NCI-H2029 treated with DMSO at 0.1 percent for 48 hours (cell line): ENCODE measurements at places on chromosomes 1 and 21.

DNA sequence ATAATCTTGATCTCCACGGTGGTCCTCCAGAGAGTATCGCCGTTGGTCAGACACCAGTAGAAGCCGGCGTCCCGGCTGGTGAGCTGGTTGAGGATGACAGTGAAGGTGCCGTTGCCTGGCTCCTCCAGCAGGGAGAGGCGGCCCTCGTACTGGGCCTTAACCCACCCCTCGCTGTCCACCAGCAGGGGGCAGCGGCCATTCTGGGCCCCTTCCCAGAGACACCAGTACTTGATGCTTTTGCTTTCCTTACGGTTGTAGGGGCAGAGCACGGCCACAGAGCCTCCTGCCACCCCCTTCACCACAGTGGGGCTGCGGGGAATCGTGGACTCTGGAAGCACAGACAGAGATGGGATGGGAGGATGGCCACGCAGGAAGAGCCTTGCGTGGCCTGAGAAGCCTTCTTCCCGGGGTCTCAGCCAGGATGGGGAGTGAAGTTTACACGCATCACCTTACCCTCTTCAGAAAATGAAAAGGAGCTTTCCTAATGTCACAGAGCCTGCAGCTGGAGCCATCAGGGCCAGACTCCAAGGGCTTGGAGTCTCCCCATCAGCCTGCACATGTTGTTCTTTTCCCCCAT is 10.7 kb downstream of the PIGR start:
- no peak for DNase-seq

DNA sequence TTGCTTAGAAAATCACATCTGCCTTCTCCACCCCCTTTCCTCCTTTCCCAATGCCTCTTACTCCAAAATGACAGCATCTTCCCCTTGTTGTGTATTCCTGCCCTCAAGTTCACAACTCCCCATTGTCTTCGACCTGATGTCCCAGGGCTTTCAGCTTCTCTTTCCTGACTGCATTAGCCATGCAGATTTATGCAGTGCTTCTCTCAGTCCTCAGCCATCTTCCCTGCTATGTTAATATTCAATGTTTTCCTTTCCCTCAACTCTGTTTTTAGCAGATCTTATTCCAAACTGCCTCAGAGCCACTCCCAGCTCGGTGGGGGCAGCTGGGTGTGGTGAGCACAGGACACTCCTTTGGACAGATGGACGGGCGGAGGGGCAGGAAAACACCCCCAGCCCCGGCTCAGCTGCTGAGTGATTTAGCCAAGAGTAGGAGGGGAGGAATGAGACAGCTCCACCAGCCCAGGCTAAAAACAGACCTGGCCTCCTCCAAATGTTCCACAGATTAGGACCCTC is 71.0 kb downstream of the CD2 start:
- DNase-seq = peak; percentile 53

DNA sequence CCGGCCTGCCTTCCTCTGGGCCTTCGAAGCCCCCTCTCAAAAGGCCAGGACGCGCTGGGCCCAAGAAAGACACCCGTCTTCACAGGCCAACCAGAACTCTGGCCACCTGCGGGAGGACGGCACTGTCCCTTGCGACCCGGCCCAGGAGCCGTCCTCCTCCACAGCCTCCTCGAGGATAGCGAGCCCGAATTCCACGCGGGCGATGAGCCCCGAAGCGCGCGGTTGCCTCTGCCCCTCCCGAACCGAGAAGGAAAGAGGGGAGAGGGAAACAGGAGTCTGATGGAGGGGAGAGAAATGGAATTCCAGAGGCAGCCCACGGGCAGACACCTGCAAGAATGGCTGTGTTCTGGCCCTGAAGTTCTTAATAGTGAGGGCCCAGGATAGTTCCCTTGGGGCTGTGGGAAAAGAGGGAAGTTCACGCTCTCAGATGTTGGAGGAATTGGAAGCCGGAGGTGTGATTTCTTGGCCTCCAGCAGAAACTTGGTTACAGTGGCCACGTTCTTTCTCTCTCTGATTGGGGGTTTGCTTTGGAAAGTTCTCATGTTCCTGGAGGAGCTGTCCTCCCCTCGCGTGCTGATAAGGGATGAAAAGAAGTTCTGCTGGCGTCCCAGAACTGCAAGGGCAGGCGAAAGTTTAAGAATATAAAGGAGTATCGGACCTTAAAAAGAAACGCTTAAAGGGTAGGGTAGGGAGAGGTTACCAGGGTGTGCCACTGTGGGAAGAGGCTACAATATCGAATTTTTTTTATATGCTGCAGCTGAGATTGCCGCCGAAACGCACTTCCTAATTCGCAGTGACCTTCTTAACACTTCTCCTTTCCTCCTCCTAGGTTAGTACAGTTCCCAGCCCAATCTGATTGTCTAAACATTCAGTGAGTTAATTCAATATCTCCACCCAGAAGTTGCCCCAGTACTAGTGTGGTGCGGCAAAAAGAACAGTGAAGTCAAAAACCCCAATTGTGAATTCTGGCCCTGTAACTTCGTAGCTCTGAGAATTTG is 5.8 kb upstream of the SLC44A5 start:
- DNase-seq = no peak

DNA sequence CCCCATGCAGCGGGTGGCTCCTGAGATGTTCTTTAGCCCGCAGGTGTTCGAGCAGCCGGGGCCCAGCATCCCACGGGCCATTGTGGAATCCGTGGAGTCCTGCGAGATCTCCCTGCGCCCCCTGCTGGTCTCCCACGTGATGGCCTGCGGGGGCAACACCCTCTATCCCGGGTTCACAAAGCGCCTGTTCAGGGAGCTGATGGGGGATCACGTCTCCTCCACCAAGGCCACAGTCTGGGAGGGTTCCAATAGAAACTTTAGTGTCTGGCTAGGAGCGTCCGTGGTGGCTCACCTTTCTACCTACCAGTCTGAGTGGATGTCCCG is 71.0 kb downstream of the ACTL8 start:
- DNase-seq = no peak

- DNase-seq = no peak
Measured at GRCh38 chr1:96478228-96478627, 243.4 kb upstream of the PTBP2 start.

GRCh38 chr1:30371888-30372791 is 351.2 kb downstream of the MATN1 start:
- no peak for DNase-seq

DNA sequence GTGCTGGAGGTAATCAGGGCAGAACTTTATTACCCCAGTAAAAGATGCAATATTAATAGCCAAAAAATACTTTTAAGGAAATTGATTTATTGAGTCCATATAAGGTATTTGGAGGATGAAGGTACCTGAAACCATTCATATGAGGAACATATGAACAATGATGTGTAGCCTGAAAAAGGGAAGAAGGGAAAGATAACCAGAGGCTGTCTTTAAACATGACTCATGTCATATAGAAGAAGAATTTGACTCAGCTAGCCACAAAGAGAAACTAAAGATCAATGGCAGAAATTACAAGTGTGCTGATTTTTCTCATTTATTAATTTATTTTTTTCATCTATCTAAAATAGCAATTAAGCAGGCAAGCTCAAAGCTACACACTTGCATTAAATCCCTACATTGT is 136.2 kb upstream of the DUSP10 start:
- DNase-seq = no peak

- DNase-seq = no peak
Measured at GRCh38 chr21:42665026-42665425, 11.6 kb downstream of the PDE9A start.

DNA sequence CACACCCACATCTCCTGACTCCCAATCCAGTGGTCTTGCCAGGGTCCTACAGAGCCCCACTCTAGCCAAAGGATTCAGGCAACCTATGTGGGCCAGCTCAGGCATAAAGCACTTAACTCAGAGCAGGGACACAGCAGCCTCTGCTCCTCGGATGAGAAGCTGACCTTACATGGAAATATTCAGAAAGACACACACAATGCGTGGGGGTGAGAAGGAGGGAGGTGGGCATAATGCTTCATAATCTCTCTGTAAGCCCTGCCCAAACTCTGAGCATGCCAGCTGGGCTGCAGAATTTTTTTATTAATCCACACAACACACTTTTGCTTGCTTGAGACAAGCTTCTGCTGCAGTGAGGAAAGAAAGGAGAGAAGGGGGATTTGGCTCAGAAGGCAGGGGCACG is 21.6 kb downstream of the KCND3 start:
- no peak for DNase-seq

DNA sequence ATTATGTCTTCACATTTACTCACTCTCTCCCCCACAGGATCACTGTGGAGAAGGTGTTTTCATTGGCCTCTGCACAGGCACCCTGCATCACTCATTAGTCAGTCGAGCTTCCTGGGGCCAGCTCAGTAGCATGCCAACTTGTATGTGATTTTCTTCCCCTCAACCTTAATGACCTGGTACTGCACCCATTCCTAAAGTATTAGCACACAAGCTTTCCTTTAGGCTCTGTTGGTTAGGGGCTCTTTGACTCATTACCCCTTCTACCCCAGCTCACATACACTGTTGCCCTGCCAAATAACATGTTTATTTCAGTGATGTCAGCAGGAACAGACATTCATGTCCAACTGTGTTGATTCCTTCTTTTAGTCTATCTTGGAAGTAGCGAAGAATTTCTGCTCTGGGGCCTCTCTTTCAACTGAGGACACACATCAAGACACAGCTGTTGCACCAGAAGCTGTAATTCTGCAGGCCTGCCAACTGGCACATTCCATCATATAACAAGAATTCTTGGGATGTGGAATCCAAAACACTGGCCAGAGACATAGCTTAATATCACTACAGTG is 603.5 kb upstream of the ADAMTS5 start:
- no peak for DNase-seq

- no peak for DNase-seq
Measured at GRCh38 chr21:43979654-43980053, 32.5 kb upstream of the TRAPPC10 start.

GRCh38 chr1:66364578-66365391 is 169.2 kb upstream of the SGIP1 start:
- DNase-seq = no peak

DNA sequence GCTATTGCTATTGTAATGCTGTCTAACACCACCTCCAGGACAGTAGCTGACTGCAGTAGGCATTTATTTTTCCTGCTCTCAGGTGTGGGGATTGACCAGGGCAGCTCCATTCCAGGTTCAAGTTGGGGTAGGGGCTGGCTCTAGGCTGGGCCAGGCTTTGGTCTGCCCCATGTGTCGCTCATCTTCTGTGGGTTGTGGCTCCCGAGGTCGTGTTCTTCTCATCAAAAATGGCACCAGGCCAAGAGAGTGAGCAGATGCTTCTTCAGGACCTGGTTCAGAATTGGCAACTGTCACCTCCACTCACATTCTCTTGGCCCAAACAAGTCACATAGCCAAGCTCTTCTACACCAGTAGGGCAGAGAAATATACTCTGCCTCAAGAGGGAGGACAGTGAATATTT is 133.7 kb downstream of the PTPRU start:
- DNase-seq = no peak

DNA sequence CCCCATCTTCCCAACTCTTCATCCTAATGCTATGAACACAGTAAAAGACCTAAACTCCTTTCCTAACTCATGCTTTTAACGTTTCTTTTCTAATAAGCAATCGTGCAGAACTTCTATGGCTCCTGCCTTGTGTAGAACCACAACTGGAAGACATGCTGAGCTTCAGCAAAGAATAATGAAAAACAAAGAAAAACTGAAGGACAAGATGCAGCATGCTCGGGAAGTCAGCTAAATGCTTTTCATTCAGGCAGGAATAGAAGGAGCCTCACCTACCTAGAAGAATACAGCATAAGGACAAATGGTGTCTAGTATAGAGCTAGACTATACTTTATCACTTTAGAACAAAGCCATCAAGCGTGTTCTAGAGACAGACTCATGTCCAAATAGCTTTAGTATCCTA is 45.9 kb downstream of the LUZP1 start:
- DNase-seq = no peak

DNA sequence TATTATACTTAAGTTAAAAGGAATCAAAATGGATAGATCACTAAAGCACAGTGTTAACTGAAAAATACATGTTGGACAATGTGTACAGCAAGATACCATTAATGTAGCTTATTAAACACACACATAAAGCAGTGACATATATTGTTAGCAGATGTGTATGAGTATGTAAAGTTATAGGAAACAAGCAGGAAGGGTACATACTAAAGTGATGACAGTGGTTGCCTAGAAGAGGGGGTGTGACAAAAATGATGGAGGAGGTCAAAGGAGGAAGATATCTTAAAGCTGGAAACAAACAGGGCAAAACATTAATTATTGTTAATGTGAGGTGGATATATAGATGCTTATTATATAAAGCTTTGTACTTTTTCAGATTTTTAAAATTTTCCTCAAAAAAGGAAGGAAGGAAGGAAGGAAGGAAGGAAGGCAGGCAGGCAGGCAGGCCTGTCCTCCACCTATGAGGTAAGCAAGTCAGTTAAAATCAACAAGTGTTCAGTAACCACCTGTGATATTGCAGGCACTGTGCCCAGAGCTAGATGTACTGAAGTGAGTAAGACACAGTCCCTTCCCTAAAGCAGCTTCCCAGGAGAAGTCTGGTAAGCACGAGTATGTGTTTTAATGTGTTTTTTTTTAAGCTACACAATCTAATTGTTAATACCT is 252.9 kb upstream of the NR5A2 start:
- peak; percentile 62 for DNase-seq

DNA sequence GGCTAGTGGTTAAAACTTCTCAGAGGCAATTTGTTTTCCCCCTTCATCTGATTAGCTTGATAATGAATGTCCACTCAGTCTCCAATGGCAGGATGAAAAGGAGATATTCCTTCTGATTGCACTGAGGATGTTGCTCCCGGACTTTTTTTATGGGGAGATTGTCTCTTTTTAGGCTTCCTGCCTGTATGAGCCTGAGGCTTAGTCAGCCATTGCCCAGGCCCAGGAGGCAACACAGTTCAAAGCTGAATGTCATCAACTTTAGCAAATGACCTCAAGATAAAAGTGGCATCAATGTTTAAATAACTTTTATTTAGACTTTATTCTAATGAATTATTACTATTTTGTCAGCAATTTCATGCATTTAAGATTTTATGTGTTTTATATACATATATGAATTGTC is 162.9 kb upstream of the PTBP2 start:
- DNase-seq = no peak

GRCh38 chr1:56715156-56715555 is 70.0 kb downstream of the PRKAA2 start:
- DNase-seq = no peak

DNA sequence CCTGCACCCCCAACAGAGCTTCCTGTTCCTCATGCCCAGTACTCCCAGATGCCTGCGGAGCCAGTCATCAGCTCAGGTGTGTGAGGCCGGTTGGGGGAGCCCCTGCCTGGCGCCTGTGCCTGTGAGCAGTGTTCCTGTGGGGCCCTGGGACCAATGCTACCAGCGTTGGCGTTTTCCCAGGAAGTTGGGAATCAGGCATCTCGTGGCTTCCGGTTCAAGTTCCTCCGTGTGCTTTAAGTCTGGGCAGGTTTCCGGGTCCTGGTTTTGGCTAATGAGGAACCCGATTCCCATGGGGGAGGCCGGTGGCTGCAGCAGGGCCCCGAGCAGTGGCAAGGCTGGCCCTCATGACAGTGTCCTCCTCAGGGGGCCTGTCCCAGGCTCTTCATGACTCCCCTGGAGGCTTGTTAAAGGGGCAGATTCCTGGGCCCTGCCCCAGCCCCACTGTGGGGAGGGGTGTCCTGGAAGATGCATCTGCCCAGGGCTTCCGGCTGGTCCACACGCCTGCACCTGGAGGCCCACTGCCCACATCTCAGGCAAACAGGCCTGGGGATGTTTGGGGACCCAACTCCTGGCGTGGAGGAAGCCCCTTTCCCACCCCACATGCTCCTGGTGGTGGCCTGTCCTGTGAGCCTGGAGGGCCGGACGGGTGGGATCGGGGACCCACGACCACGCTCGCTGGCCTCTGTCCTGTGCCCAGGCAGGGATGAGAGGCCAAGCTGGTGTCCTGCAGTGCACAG is 26.2 kb downstream of the TP73 start:
- no peak for DNase-seq

- DNase-seq = peak; percentile 50
Measured at GRCh38 chr1:224852901-224853568, 76.4 kb upstream of the DNAH14 start.
